Effector memory CD8-positive, alpha-beta T cell (primary cell): ENCODE measurements at places on chromosomes 11 and 22.

DNA sequence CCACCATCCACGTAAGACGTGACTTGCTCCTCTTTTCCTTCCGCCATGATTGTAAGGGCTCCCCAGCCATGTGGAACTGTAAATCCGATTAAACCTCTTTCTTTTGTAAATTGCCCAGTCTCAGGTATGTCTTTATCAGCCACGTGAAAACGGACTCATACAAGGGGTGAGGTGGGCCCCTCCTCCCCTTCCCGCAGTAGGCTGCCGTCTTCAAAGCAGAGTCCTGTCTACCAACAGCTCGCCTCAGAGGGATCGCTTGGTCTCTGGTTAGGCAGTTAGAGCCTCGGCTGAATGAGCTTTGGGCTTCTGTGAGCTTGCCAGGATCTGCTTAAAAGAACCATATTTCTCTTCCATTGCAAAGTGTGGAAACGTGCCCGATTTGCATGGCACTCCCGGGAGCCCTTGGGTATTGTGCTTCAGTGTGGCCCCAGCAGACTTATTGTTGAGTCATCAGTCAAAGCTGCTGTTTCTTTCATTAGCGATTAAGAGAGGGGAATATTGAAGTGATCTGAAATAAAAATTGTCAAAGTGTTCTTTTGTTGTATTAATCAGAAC is 338.3 kb downstream of the TBC1D22A start:
- DNase-seq: no peak

DNA sequence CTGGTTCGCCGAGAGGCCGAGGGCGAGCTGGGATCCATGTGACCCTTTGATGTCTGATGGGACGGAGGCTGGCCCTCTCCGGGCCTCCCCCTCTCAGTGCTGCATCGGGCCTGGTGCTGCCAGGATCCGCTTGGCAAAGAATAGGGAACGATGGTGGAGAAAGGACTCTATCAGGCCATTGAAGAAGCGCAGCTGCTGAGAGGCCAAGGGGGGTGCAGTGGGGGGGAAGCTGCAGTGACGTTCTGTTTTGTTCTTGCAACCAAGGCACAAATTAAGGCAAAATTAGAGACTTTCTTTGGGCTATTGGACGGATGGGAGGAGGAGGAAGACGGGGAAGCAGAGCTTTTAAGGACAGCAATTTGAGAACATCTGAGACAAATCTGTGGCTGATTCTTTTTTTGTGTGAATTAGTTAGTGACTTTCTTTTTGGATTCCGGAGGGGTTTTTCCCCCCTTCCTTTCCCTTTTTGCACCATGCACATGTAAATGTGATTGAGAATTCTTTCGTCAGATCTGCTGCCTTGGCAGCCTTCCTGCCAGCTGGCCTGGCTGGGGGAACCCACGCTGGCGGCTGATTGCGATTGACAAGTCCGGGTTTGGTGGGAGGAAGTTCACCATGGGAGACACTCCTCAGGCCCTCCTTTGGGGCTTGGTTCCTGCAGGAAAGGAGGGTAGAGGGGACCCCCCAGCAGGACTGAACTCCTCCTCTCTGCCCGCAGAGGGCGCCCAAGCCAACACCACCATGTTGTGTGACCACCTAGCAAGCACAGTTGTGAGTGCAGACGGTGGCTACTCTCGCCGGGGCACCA is 214.6 kb downstream of the NTM start:
- no peak for DNase-seq

DNA sequence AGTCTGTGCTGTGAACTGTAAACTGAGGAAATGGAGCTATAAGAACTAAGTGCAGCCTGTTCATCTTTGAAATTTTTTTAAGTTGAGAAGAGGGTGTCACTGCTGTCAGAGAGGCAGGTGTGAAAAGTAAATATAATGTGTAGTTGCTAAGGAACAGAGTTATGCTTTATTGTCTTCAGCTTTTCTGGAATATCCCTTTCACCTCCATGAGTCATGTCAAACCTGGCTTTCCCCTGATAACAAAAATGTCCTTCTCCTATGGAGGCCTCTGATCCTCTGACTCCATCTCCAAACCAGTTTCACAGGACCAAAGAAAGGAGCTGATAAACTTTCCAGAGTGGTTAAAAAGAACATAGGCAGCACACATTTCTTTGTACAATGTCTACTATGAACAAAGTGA is 12.8 kb upstream of the MUC15 start:
- no peak for DNase-seq

- no peak for DNase-seq
These were observed 499.0 kb upstream of the CCDC179 start for GRCh38 chr11:23359297-23359696.

DNA sequence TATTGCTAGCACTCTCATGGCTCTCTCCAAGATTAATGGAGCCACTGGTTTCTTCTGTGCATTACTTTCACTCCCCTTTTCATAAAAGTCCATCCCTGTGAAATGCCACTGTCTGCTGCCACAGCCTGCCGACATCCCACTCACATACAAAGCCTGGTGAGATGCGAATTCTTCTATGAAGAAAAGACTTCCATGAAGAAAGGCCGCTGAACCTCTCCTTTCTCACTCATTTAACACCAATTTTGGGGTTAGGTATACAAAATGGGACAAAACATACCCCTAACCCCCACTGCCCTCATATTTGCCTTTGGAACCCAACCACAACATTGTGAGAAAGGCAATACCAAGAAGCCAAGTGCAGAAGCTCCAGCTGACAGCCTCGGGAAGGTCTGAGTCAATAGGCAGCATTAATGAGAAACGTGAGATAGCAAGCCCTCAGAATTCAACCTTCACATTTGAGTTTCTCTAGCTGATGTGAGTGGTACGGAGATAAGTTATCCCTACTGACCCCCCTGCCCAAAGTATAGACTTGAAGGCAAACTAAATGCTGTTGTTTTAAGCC is 156.4 kb downstream of the ATG16L2 start:
- no peak for DNase-seq

- no peak for DNase-seq
These were observed 2.6 kb upstream of the NLRP10 start for GRCh38 chr11:7967826-7968225.

DNA sequence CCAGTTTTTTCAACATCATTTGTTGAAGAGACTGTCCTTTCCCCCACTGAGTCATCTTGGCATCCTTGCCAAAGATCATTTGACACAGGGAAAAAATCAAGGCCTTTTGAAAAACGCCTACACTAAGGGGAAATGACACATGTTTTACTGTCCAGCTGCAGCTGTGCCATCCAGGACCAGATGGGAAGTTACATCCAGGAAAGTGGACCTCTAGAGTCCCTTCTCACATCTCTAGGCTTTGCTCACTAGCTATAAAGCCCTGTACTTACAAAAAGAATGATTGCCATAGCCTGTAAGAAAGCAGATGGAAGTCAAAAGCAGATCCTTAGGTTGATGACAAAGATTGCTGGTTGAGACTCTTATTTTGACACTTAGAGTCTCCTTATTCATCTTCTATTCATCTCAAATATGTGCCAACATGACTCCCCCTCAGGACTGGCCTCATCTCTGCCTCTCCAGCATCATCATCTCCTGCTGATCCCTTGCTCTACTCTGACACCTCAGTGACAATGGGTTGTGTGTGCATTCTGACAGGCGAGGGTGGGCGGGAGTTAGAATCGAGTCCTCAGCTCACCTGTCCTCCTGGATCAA is 22.8 kb downstream of the OSBP2 start:
- DNase-seq: no peak

- no peak for DNase-seq
These were observed 16.2 kb upstream of the CLDN5 start for GRCh38 chr22:19540394-19540793.

- DNase-seq: peak; percentile 37
These were observed 2.6 kb downstream of the TBC1D10A start for GRCh38 chr22:30324014-30324730.

GRCh38 chr11:122099374-122100036 is 16.5 kb downstream of the BLID start:
- DNase-seq: no peak

DNA sequence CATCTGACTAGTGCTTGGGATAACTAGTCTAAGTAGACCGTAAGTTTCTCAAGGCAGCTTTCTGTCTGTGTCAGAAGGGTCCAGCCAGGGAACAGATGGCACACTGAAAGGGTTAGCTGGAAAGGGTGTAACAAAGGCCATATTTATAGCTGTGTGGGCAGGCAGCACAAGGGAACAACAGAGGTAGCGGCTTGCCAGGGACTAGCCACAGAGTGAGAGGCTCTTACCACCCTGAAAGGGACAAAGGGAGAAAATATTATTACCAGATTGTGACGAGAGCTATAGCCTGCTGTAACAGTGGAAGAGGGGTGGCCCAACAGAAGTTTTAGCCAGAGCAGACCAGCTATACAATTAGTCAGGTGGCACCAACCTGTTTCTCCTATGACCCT is 129.4 kb downstream of the CCDC34 start:
- no peak for DNase-seq

DNA sequence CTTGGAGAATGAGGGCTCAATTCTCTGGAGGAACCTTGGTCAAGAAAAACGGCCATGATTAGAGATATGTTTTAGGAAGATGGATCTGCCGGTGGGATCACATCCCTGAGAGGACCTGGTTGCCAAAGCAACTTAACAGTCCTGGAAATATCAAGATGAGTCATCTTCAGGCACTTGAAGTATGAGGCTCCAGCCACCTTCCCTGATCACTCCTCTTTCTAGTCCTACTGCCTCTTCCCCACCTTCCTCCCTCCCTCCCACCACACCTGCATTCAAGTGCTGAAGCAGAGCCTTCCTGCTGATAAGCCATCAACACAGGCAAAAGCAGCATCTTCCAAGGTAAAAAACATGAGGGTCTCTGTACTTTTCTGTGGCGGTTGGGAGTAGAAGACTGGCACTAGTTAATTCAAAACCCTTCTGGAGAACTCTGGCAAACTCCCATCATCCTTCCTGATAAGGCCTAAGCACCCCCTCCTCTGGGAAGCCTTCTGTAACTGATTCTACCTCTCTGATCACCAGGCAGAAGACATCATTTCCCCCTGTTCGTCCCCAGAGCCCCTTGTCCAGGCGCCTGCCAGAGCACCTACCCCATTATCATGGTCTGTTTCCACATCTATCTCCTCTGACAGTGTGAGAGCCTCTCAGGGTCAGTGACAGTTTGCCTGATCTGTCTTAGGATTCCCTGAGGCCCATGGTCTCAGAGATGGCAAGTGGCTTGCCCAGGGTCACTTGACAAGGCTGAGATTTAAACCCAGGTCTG is 79.8 kb downstream of the CLPB start:
- no peak for DNase-seq

DNA sequence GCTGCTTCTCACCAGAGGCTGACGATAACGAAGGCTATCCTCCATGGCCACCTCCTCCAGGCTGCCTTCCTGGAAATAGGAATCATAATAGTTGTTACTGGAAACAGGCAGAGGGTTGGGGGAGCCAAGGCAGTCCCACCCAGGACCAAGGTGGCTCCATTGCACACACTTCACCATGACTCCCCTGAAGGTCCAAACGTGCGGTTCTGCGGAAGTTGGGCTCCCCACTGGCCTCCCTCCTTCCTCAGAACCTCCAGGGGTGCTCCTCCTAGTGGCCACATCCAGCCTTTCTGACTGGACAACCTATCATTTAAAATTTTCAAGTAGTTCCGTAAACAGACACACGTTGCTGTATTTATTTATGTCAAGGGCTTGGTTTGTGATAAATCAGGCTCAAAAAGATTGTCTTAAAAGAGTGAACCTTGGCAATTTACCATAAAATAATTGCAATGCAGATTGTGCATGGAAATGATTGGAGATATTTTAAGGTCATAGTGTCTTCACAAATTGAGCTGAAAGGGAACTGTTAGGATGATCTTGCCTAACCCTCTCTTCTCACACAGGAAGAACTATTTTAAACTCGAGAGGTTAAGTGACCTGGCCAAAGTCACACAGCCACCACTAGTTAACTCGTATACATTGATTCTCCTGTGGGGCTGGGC is 1.4 kb upstream of the TCN2 start:
- peak; percentile 35 for DNase-seq

- DNase-seq: no peak
These were observed 241.8 kb upstream of the ARHGAP42 start for GRCh38 chr11:100445231-100445735.

DNA sequence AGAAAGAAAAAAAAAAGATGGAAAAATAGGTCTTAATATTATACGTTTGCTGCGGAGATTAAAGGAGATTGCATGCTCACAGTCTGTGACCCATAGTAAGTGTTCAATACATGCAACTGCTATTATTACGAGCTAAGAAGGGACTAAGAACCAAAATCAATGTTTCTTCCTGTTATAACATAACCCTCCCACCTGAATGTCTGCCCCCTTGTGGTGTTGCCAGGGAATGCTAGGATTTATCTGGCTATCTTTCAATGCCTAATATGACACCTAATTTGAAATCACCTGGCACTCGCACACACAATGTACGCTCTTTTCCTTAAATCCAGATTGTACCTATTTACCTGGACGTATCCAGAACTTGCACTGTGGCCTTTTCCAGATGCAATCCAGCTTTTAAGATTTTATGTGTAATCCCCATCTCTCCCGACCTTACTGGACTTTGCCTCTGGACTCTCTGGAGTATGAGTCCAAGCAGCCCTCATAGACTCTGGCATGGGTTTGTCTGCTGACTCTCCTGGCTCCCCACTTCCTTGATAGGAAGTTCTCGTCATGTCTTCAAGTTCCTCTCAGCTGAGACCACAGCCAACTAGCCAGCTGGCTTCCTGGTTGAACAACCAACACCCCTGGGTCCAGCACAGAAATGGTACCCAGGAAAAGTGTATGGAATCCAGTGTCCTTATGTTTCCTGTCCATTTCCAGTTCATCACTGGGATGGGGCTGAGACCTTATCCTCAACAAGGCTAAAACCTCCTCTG is 151.5 kb downstream of the CCDC34 start:
- DNase-seq: no peak

DNA sequence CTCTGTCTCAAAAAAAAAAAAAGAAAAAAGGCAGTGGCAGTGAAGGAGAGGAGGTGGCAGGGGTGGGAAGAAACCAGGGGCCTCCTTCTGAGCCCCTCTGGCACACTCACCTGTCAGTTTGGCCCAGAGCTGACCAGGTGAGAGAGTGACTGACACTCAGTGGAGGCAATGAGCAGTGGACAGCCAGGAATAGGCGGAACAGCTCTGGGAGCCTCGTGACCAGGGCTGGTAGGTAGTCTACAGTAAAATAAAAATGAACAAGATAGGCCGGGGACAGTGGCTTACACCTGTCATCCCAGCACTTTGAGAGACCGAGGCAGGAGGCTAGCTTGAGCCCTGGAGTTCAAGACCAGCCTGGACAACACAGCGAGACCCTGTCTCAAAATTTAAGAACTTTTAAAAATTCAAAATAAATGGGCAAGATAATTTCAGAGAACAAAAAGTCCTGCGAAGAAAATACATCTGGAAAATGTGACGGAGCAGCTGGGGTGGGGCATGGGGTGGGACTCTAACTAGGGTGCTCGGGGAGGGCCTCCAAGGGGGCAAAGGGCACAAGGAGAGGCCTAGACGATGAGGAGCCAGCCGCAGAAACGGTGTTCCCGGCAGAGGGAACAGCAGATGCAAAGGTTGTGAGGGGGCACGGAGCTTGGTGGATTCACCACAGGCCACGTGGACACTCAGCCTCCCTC is 3.8 kb upstream of the PDXP start:
- DNase-seq: no peak

DNA sequence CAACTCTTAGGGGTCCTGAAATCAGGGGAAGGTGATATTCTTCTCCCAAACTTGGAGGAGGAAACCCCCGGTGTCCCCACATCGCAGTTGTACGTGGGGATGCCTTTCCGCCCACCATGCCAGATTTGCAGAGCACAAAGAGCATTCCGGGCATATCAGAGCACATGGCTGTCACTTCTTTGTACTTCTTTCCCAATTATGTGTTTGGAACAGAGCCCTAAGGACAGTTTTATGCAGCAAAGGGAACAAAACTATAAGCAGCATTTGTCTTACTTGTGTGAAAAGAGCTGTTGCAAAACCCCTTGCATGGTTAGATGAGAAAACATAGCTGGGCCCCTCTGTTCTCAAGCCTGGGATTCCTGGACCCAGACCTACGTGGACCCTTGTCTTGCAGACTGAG is 41.2 kb downstream of the NTM start:
- DNase-seq: no peak
